ENCODE measurements at places on chromosomes 12 and 14.

DNA sequence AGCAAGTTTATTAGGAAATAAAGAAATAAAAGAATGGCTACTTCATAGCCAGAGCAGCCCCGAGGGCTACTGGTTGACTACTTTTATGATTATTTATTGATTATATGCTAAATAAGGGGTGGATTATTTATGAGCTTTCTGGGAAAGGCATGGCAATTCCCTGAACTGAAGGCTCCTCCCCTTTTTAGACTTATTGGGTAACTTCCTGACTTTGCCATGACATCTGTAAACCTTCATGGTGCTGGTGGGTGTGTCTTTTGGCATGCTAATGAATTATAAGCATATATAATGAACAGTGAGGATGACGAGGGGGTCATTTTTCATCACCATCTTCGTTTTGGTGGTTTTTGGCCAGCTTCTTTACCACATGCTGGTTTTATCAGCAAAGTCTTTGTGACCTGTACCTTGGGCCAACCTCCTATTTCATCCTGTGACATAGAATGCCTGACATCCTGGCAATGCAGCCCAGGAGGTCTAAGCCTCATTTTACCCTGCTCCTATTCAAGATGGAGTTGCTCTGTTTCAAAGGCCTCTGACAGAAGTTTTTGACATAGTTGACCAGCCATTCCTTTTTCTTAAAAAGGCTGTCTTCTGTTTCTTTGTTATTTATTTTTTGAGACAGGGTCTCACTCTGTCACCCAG, 11.1 kb upstream of the PTGES3 start:
- DNase-seq: no peak

DNA sequence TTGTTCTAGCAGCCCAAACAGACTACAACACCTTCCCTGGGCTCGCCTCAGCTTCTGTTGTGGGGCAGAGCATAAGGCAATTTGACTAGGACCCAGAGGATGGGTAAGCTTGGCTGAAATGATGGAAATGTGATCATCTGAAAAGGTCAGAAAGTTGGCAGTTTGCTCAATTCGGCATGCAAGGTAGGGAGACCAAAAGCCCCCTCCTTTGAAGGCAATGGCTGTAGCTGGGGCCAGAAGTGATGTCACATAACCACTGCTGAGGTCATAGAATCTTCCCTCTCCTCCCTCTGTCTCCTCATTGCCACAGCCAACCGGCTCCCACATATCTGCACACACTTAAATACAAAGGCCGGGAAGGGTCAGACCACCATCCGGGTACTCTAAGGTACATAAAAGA, at the start of gene TPPP2:
TPPP2 (plus strand) TSS at position 301 of the 400 bp plus-strand sequence. CDS start 365 bp downstream, outside the sequence.
- DNase-seq: no peak

- no peak for DNase-seq
These were observed 7.5 kb downstream of the DUSP6 start for GRCh38 chr12:89344862-89345202.

- DNase-seq: no peak
These were observed 2.9 kb upstream of the BIN2 start for GRCh38 chr12:51326698-51327439.

- no peak for DNase-seq
These were observed 12.2 kb upstream of the ITPR2 start for GRCh38 chr12:26845057-26845666.

- DNase-seq: no peak
These were observed 298.4 kb downstream of the TRHDE start for GRCh38 chr12:72570601-72571000.

GRCh38 chr14:104735830-104736642, 12.0 kb downstream of the ADSS1 start:
- no peak for DNase-seq

GRCh38 chr12:2094597-2094996, 41.8 kb downstream of the CACNA1C start:
- no peak for DNase-seq

DNA sequence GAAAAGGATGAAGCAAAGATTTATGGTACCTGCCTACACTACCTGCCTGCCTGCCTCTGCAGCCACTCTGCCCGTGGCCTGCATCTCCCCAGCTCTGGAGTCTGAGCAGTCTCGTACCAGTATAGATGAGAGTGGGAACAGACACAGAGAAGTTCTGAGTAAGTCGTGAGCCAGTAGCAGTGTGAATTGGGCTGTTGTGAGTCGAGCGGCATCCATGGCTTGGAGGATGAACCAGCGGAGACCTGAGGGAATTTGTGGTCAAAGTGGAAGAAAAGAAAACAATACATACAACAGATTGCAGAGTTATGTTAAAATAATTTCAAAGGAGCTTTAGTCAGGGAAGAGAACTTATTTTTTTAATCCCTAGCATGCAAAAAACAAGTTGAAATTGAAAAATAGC, 25.3 kb downstream of the C2CD5 start:
- DNase-seq: no peak

GRCh38 chr12:130617219-130617618, 98.9 kb downstream of the RIMBP2 start:
- no peak for DNase-seq

DNA sequence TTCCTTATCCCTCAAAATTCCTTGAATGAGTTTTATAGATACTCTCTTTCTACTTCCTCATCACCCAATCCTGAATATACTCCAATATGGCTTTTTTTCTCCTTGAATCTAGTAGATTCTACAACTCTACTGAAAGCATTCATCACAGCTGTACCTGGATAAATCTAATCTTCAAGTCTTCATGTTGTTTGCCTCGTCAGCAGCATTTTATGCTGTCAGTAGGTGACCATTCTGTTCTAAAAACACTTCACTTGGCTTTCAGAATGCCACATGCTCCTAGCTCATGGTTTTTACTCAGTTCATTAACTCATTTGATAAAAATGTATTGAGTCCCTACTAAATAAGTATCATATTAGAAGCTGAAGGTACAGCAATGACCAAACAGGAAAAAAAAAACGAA, 113.3 kb downstream of the NOVA1 start:
- no peak for DNase-seq

DNA sequence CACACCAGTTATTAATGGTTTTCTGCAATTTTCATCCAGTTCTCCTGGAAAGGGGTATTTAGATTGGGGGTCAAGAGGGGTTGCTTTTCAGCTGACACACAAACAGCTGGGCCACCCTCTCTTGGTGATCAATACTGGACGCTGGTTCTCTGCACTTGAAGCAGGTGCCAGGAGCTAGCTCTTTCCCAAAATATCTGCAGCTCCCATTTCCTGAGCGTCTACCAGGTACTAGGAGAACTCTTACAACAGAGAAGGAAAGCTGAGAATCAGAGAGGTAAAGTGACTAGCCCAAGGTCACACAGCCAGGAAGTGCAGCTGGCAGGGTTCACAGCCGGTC, 1.2 kb downstream of the TESC start:
- DNase-seq: no peak

DNA sequence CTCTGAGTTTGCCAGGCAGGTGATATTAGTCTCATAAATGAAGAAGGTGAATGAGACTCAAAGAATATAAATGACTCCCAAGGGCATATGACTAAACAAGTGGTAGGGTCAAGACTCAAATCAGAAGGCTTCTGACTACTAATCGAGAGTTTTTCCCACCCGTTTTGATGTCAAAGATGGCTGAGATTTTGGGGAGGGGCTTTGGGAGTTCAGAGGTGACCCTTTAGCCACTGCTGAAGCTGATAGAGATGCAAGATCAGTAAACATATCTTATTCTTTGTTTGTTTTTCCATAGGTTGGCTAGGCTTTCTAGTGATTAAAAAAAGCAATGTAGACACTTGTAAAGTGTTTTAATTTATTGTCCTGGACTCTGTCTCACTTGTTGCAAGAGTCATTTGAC, 239.6 kb upstream of the PLEKHG7 start:
- no peak for DNase-seq

GRCh38 chr14:78074561-78074960, 95.6 kb upstream of the NRXN3 start:
- no peak for DNase-seq

DNA sequence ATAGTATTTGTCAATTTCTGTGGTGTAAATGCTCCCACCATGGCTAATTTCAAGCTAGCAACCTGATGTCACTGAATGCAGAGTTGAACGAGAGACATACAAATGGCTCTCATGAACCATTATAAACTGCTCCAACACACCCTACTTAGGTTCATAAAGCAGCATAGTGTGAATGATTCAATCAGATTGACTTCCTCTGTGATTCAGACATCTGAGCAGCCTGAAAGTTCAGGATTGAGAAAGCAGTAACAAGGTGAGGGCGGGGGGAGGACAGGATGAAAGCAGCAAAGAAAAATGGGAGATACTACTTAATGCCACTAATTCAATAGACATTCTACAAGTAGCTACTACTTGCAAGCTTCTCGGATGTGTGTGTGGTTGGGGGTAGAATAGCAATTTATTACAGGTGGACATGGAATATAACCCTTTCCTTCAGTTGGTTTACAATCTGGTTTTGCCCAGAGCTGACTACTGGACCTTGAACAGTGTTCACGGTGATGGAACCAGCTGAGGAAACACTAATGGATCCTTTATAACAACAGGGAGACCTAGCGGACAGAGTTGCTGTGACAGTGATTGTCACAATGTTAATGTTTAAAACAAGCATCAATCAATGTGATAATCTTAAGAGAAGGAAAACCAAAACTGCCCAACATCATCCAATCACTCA, 52.5 kb upstream of the PELI2 start:
- DNase-seq: no peak

GRCh38 chr12:114266536-114266935, 139.4 kb downstream of the TBX5 start:
- no peak for DNase-seq

GRCh38 chr14:65704850-65705249, 292.3 kb downstream of the FUT8 start:
- no peak for DNase-seq

GRCh38 chr14:20679907-20680306, 4.5 kb upstream of the RNASE4 start:
- no peak for DNase-seq

DNA sequence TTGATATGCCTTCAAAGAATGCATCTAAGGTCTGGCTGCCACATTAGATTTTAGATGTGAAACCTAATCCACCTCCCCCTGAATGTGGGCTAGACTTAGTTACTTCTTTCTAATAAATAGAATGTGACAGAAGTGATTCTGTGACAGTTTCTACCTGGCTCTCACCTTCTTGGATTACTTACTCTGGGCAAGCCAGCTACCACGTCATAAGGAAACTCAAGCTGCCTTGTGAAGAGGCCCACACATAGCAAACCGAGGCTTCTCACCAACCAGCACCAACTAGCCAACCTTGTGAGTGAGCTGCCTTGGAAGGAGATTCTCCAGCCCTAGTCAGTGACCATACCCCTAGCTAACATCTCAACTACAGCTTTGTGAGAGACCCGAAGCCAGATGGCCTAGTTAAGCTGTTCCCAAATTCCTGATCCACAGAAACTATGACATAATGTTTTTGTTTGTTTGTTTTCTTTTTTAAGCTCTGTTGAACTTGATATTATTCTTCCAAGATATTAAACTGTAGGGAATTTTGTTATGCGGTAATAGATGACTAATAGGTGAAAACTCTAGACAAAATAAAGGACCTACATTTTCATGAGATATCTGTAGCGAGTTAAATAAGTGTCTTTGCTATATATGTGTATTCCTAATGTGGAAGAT, 6.2 kb downstream of the GPR19 start:
- no peak for DNase-seq

- DNase-seq: no peak
These were observed 388.3 kb upstream of the GARIN6 start for GRCh38 chr12:99259040-99259934.

DNA sequence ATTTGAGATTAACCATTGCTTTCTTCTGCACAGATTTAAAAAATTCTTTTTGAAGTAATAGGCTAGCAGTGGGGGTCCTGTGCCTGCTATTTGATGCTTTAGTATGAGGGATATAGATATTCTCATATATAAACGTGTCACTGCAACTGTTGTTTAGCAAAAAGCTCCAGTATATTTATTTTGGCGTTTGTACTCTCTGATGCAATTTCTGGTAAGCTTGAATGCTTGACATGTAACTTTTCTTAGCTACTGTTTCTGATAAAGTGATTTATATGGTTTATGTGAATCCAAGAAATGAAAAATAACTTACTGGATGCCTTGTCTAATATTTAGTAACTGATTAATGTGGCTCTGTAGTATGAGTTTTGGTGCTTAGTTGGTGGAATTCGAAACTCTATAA, 77.1 kb downstream of the TTLL5 start:
- DNase-seq: no peak

DNA sequence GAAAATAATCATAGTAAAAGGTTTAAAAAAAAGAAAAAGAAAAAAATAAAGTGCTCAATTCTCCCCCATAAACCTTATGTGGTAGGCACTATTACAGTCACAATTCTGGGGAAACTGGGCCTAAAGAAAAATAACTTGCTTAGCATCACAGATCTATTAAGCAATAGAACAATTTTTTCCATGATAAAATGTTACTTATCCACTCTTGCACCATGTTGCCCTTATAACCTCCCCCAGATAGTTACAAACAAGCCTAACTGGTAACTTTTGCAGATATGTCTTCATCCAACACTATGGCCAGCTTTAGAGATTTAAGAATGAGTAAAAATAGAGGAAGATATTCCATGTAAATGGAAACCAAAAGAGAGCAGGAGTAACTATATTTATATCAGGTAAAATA, 164.8 kb downstream of the DUSP6 start:
- no peak for DNase-seq

DNA sequence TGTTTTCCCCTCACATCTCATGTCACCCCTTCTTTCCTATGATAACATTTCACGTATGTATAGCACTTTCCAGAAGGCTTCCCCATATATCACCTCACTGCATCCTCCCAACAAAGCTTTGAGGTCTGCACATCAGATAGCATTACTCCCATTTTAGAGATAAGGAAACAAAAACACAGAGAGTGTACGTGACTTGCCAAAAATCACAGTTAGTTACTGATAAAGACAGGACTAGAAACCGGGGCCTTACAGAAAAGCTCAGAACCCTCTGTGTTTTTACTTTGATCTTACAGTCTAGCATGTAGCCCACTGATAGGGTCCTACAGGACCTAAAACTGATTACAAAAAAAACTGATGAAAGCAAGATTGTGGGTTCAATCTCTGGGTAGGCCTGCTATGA, 202.9 kb upstream of the CDKN3 start:
- no peak for DNase-seq

Data from stimulated activated CD4-positive, alpha-beta T cell treated with anti-CD3 and anti-CD28 coated beads, Interleukin-12 subunit alpha, Interleukin-12 subunit beta, amount 100 ng/mL, for 24 hours (primary cell).